ENCODE measurements at places on chromosomes 7 and 10.
A peak's percentile ranks its signal among the peaks of the same experiment; 100 is the strongest.

GRCh38 chr10:91707236-91707635 is 74.4 kb upstream of the PPP1R3C start:
- H3K4me1 ChIP-seq, result peaks cover 8% of the 10 kb centered on the region
- H3K36me3 ChIP-seq, result no peaks in the 10 kb centered on the region
- H3K4me3 ChIP-seq, result no peak overlapping the region
- no peak for DNase-seq
- H3K27ac ChIP-seq, result no peak overlapping the region
- no peaks in the 10 kb centered on the region for H3K27me3 ChIP-seq

DNA sequence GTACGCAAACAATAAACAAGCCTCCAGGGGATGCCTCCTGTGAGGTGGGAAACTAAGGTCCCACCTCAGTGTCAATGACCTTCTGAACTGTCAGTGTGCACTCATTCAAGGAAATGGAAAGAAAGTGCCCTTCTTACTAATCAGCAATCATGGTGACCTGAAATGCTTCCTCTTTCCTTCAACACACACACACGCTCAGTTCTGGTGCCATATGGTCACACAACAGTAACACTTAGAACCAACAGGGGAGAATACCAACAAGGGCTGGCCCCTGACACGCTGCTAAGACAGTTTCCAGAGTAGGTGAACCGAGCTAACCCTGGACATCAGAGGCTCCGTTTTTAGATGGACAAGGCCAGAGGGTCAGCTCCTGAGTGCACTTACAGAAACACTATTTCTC is 42.1 kb upstream of the EFCAB10 start:
- H3K27ac ChIP-seq, result no peak overlapping the region
- peaks cover 18% of the 10 kb centered on the region for H3K36me3 ChIP-seq
- DNase-seq, result no peak
- no peak overlapping the region for H3K4me3 ChIP-seq
- no peaks in the 10 kb centered on the region for H3K27me3 ChIP-seq

GRCh38 chr10:123862421-123863182 is 29.0 kb downstream of the CPXM2 start:
- DNase-seq, result no peak
- no peaks in the 10 kb centered on the region for H3K27me3 ChIP-seq
- H3K4me3 ChIP-seq, result no peak overlapping the region
- no peaks in the 10 kb centered on the region for H3K36me3 ChIP-seq
- H3K27ac ChIP-seq, result no peak overlapping the region
- H3K4me1 ChIP-seq, result no peaks in the 10 kb centered on the region

DNA sequence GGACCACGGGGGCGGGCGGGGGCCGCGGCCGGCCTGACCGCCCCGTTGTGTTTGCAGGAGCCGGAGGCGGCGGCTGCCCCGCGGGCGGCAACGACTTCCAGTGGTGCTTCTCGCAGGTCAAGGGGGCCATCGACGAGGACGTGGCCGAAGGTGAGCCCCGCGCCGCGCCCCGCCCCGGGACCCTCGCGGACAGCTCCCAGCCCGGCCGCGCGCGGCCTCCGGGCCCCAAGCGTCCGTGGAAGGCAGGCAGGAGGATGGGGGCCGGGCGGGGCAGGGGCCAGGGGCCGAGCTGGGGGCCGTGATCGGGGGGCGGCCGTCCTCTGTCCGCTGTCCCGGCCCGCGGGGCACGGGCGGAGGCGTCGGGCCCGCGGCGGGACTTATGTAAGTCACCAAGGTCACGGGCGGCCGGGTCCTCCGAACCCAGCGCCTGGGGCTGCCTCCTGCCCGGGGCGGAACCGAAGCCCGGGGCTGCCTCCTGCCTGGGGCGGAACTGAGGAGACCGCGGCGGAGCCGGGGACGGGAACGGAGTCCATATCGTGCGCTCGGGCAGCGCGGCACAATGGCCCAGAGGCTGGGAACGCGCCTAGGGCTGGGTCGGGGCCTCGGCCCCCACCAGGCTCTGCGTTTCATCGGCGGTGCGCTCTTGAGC is 497 bp downstream of the PPP2R2D start:
- DNase-seq, result peak; percentile 31
- H3K4me1 ChIP-seq, result peaks cover 24% of the 10 kb centered on the region
- peak overlapping the region; percentile 94 for H3K4me3 ChIP-seq
- peak overlapping the region; percentile 89 for H3K27ac ChIP-seq
- no peaks in the 10 kb centered on the region for H3K36me3 ChIP-seq

DNA sequence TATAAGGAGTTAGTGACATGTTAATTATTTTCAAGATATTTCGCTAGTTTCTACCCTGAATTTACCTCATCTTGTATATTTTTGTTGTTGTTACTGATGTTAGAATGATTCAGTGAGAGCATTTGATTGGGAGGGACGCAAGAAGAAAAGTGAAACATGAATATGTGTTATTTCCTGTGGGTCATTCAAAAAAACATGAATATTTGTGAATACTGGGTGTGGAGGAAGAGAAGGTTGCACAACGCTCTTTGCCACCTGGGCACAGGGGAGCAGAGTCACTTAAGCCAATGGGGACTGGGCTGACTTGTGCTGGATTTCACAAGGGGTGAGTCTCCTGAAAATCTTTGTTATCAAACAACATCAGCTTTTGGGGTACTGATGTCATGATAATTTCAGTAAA is 39.5 kb downstream of the AGK start:
- peaks cover 7% of the 10 kb centered on the region for H3K4me1 ChIP-seq
- no peak overlapping the region for H3K27ac ChIP-seq
- no peak overlapping the region for H3K4me3 ChIP-seq

DNA sequence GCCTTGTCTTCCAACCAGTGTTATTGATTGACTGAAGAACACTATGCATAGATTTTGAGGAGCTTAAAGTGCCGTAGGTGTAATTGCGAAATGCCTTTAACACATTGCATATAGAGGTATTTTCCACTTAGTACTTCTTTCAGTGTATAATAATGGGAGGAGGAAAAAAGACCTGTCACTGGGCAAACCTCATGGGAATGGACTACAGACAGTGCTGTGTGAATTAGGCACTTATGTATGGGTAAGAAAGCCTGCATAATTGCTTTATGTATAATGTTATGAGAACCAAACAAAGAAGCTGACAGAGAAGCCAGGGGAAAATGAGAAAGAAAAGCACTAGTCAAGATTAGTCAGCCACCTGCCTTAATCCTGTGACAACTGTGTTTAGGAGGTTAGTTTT is 12.4 kb upstream of the SCRN1 start:
- H3K27me3 ChIP-seq, result no peaks in the 10 kb centered on the region
- H3K36me3 ChIP-seq, result peaks cover 4% of the 10 kb centered on the region
- H3K4me3 ChIP-seq, result no peak overlapping the region
- peaks cover 22% of the 10 kb centered on the region for H3K4me1 ChIP-seq
- DNase-seq, result no peak
- H3K27ac ChIP-seq, result no peak overlapping the region

GRCh38 chr10:79355420-79356017 is 8.2 kb downstream of the PPIF start:
- H3K27ac ChIP-seq, result no peak overlapping the region
- H3K4me1 ChIP-seq, result no peaks in the 10 kb centered on the region
- no peaks in the 10 kb centered on the region for H3K27me3 ChIP-seq
- H3K4me3 ChIP-seq, result no peak overlapping the region
- H3K36me3 ChIP-seq, result peaks cover 36% of the 10 kb centered on the region

DNA sequence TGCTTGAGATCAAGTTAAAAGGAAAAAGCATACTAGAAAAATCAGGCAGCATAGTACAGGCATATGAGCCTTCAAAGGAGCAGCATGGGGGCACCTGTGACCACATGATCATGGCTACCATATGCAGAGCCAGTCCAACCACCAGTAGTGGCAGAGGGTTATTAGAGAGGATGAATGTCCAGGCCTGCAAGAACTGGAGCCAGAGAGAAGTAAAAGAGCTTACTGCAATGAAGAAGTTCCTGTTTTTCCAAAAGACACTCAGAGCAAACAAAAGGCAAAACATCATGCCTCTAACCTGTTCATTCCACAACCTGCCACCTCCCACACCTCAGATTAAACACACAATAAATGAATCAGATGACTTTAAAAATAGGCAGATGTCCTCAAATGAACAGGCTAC is 99.6 kb upstream of the NAMPT start:
- peaks cover 4% of the 10 kb centered on the region for H3K27me3 ChIP-seq
- H3K4me1 ChIP-seq, result no peaks in the 10 kb centered on the region
- no peak overlapping the region for H3K27ac ChIP-seq
- H3K4me3 ChIP-seq, result no peak overlapping the region
- H3K36me3 ChIP-seq, result no peaks in the 10 kb centered on the region

- H3K4me1 ChIP-seq, result no peaks in the 10 kb centered on the region
- H3K4me3 ChIP-seq, result no peak overlapping the region
Observed at GRCh38 chr10:7971949-7972348, 82.5 kb upstream of the GATA3 start.

- no peak for DNase-seq
- peaks cover 3% of the 10 kb centered on the region for H3K36me3 ChIP-seq
- no peak overlapping the region for H3K4me3 ChIP-seq
- H3K4me1 ChIP-seq, result no peaks in the 10 kb centered on the region
- H3K27me3 ChIP-seq, result peaks cover 2% of the 10 kb centered on the region
Observed at GRCh38 chr10:98929709-98930108, 305.9 kb downstream of the HPSE2 start.

DNA sequence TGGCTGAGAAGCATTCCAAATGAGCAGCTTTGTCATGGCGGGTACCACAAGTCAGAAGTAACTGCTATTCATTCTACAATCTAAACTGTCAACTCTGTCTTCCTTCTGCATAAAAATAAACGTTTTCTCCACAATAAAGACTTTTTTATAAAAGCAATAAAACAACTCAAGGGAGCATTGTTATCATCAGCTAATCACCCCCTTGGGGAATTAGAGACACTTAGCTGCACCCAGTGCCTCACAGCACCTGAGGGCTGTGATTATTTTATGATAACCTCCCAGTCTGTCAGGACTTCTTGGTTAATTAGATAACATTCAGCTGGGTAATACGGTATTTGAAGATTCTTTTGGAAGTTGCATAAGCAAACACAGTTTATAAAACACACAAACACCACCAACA is 155.6 kb downstream of the PPP1R3A start:
- no peak overlapping the region for H3K4me3 ChIP-seq
- H3K27ac ChIP-seq, result no peak overlapping the region
- H3K27me3 ChIP-seq, result peaks cover 8% of the 10 kb centered on the region
- no peaks in the 10 kb centered on the region for H3K36me3 ChIP-seq

DNA sequence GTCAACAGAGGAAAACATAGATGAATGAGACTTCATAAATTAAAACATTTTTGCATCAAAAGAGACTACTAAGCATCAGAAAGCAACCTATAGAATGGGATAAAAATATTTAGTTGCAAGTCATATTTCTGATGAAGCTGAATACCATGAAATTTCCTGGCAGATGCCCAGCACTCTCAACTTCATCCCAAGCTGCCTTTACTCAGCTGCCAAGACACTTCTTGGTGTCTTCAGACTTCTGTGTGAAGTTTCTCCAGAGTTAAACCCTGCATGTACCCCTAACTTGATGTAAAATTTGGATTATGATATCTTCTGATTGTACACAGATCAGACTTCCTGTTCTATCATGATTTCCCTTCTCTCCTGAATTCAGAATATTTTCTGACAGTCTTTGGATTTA is 73.2 kb downstream of the AKR1C4 start:
- no peaks in the 10 kb centered on the region for H3K27me3 ChIP-seq
- no peaks in the 10 kb centered on the region for H3K4me1 ChIP-seq
- peaks cover 3% of the 10 kb centered on the region for H3K36me3 ChIP-seq
- no peak overlapping the region for H3K27ac ChIP-seq

DNA sequence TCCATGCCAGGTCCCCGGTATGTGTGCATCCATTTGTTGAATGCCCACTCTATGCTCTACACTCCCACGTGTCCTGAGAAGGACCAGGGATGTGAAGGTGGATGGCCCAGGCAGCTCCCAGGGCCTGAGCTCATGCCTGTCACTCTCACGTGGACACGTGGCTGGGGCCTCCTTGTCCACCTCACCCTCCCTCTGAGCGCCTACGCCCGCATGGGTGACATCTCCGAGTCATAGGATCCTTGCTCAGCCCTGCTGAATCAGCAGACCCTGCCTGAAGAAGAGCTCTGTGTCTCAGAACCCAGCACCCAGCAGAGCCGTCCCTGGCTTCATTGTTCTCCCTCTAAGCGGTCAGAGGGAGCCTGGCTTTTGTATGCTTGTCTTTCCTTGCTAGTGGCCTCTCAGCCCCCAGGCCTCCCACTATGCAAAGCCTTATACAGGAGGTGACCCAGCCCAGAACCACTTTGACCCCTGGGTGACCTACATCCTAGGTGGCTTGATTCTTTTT is 107.9 kb upstream of the PPIF start:
- peak overlapping the region; percentile 89 for H3K4me3 ChIP-seq
- H3K27ac ChIP-seq, result peak overlapping the region; percentile 96
- no peaks in the 10 kb centered on the region for H3K36me3 ChIP-seq
- DNase-seq, result peak; percentile 41
- H3K4me1 ChIP-seq, result peaks cover 76% of the 10 kb centered on the region
- peaks cover 31% of the 10 kb centered on the region for H3K27me3 ChIP-seq

- peaks cover 5% of the 10 kb centered on the region for H3K4me1 ChIP-seq
- H3K27ac ChIP-seq, result no peak overlapping the region
- DNase-seq, result no peak
- H3K27me3 ChIP-seq, result no peaks in the 10 kb centered on the region
- H3K36me3 ChIP-seq, result no peaks in the 10 kb centered on the region
Observed at GRCh38 chr10:132467464-132468149, 70.0 kb upstream of the INPP5A start.

GRCh38 chr7:100015232-100016214 is at the start of gene ZKSCAN1:
Gene ZKSCAN1, plus strand, starts transcription at chr7:100015596. Its CDS starts 7,911 bp downstream, at chr7:100023507.
- no peaks in the 10 kb centered on the region for H3K36me3 ChIP-seq
- H3K4me3 ChIP-seq, result peak within 1 kb of the TSS; percentile 95
- peaks cover 18% of the 10 kb centered on the region for H3K27me3 ChIP-seq
- peak; percentile 75 for DNase-seq

GRCh38 chr10:66983475-66983818 is 57.6 kb downstream of the LRRTM3 start:
- no peak overlapping the region for H3K4me3 ChIP-seq
- no peaks in the 10 kb centered on the region for H3K27me3 ChIP-seq
- DNase-seq, result no peak
- no peaks in the 10 kb centered on the region for H3K4me1 ChIP-seq
- H3K27ac ChIP-seq, result no peak overlapping the region

DNA sequence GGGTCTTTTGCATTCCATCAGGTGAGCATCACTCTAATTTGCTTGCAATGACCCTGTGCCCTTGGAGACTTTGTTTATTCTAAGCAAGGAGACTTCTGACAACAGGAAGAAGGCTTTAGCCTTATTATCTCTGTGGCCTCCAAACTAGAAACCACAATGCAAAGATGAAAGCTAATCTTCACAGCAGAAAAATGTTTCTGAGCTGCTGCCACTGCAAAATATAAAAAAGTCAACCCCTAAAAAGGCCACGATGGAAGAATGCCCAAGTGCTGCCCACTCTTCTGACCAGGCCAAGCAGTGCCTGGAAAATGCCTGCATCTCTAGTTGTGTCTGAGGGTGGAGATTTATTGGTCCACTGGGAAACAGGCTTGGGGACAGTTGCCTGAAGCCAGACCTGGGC is 299.9 kb downstream of the C7orf25 start:
- no peak for DNase-seq
- no peak overlapping the region for H3K27ac ChIP-seq
- H3K36me3 ChIP-seq, result no peaks in the 10 kb centered on the region
- peaks cover 7% of the 10 kb centered on the region for H3K4me1 ChIP-seq
- peaks cover 27% of the 10 kb centered on the region for H3K27me3 ChIP-seq

DNA sequence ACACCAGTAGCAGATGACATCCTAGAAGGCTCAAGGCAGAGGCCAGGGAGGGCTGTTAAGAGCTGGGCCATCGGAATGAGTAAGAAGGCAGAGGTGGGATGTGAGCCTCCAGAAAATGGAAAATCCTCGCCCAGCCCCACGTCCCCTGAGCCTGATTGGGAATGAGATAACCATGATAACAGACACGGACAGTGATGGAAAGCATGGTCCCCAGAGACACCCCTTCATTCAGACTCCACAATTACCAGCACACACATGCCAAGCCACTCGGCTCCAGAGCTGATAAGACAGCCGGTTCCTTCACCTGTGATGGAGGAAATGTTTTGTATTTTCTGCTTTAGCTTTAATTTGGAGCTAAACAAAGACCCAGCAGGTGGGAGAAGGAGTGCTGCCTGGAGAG is 106.0 kb downstream of the GRID1 start:
- no peak overlapping the region for H3K4me3 ChIP-seq
- H3K27ac ChIP-seq, result no peak overlapping the region
- peaks cover 13% of the 10 kb centered on the region for H3K4me1 ChIP-seq
- peaks cover 2% of the 10 kb centered on the region for H3K27me3 ChIP-seq
- H3K36me3 ChIP-seq, result no peaks in the 10 kb centered on the region

Data from neural crest cell (in vitro differentiated cells).